ENCODE measurements at places on chromosomes 13 and 19.

DNA sequence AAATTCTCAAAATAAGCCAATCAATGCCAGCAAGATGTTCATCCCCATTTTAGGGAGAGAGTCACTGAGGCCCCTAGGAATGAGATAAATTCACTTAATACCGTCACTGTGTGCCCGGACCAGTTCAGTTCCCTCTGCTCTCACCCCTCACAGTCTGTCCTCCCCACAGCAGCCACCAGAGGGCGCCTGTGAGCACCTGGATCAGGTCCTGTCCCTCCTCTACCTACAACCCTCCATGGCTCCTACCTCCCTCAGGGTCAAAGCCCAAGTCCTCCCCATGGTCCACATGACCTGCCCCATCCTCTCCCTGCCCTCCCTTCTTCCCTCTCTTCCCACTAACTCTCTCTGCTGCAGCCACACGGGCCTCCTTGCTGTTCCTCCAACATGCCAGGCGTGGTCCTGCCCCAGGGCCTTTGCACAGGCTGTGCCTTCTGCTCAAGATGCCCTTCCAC, 42.0 kb upstream of the NFIC start:
- H3K4me3 ChIP-seq = no peak overlapping the region
- H3K27me3 ChIP-seq = no peaks in the 10 kb centered on the region
- no peaks in the 10 kb centered on the region for H3K4me1 ChIP-seq
- H3K36me3 ChIP-seq = no peaks in the 10 kb centered on the region
- no peak overlapping the region for H3K27ac ChIP-seq
- no peak for DNase-seq

GRCh38 chr19:19492026-19492610, 23.2 kb downstream of the TSSK6 start:
- H3K36me3 ChIP-seq = peaks cover 38% of the 10 kb centered on the region
- no peaks in the 10 kb centered on the region for H3K27me3 ChIP-seq
- H3K4me3 ChIP-seq = no peak overlapping the region
- H3K27ac ChIP-seq = no peak overlapping the region
- H3K4me1 ChIP-seq = no peaks in the 10 kb centered on the region

DNA sequence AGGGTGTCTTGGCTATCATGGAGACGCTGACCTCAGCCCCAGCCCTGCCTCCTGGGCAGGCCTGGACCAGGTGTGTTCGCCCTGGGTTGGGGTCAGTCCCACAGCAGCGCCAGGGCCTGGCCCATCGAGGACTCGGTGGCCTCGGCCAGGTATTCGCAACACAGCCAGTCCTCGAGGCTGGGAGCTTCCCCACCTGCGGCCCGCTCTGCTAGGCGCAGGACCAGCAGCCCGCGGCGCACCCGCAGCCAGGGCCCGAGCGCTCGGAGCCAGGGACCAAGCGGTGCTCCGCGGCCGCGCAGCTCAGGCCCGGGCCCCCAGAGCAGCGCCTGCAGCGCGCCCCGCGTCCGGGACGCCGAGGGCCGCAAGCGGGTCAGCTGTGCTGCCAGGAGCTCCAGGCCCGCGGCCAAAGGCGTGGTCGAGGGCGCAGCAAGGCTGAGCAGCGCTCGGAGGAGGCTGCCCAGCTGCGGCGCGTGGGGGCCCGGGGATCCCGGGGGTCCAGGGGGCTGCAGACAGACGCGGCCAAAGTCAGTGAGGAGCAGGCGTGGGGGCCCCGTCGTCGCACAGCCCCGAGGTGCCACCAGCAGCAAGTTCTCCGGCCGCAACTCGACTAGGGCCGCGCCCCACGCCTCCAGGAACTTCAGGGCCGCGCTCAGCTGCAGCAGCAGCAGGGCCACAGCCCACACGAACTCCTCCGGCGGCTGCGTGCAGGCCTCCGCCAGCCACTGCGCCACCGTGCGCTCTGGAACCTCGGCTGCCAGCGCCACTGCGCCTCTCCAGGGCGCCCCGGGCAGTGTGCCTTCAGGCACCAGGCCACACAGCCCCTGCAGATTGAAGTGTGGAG, 6.2 kb downstream of the PEAK3 start:
- DNase-seq = no peak
- no peaks in the 10 kb centered on the region for H3K4me1 ChIP-seq
- no peak overlapping the region for H3K4me3 ChIP-seq
- H3K27ac ChIP-seq = peak overlapping the region; percentile 32
- no peaks in the 10 kb centered on the region for H3K27me3 ChIP-seq

GRCh38 chr19:3129112-3129511, 6.7 kb upstream of the GNA15 start:
- H3K36me3 ChIP-seq = no peaks in the 10 kb centered on the region
- H3K4me3 ChIP-seq = no peak overlapping the region
- no peak for DNase-seq
- H3K4me1 ChIP-seq = no peaks in the 10 kb centered on the region

- no peaks in the 10 kb centered on the region for H3K4me1 ChIP-seq
- no peak for DNase-seq
- peak overlapping the region; percentile 76 for H3K27ac ChIP-seq
- H3K27me3 ChIP-seq = no peaks in the 10 kb centered on the region
These were observed 89.9 kb downstream of the FGF14 start for GRCh38 chr13:102311901-102312300.

DNA sequence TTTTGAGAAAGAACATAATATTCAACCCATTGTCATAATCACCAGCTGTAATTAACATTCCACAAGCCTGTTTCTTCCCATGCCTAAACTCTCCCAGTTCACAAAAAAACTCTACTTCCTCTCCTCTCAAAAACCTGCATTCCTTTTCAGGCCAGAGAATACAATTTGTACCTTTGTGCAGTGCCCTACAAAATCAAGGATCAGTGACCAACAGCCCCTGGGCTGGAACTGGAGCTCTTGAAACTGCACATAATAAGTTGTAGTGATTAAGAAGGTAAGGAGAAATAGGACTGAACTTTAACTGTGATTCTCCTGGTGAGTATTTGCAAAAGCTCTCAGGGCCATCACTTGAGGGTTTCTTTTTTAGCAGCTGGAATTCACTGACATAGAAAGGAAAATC, 472.7 kb downstream of the RFC3 start:
- no peaks in the 10 kb centered on the region for H3K36me3 ChIP-seq
- no peak overlapping the region for H3K27ac ChIP-seq
- H3K4me3 ChIP-seq = no peak overlapping the region
- no peaks in the 10 kb centered on the region for H3K4me1 ChIP-seq
- no peak for DNase-seq

- no peak overlapping the region for H3K4me3 ChIP-seq
- H3K36me3 ChIP-seq = no peaks in the 10 kb centered on the region
- no peak for DNase-seq
- no peak overlapping the region for H3K27ac ChIP-seq
- H3K27me3 ChIP-seq = no peaks in the 10 kb centered on the region
These were observed 10.2 kb upstream of the TMEM160 start for GRCh38 chr19:47058621-47059022.

DNA sequence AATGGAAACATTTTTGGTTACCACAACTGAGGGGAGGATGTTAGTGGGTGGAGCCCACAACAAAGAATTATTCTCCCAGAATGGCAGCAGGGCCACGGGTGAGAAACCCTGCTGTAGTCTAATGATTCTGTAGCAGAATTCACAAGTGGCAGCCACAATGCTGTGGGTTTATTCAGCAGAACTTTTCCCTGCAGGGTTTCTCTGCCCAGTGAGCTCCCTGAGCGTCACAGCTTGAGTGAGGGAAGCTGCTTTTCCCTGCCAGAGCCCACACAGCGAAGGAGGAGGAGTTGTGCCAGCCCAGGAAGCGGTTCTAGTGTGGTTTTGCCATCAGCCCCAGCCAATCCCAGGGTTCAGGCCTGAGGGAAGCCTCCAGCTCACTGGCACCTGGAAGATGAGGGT, 4.4 kb downstream of the ATP12A start:
- H3K27ac ChIP-seq = no peak overlapping the region
- no peak overlapping the region for H3K4me3 ChIP-seq
- no peaks in the 10 kb centered on the region for H3K36me3 ChIP-seq
- DNase-seq = no peak
- H3K27me3 ChIP-seq = peaks cover 3% of the 10 kb centered on the region
- peaks cover 17% of the 10 kb centered on the region for H3K4me1 ChIP-seq

DNA sequence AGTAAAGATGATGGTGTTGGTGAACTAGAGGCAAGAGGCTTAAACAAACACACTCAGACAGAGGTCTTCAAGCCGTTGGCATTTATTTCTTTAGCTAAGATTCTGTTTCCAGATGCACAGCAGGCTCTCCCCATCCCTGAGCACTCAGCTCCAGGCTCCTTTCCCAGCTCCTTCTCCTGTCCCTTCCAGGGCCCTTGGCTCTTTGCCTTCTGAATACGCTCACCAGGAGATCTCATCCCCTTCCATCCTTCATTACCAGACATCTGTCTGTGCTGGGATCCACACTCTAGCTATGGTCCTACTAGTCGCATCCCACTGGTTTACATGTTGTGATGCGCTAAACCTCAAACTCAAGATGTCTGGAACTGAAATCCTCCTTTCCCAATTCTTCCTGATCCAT, 25.3 kb upstream of the DOCK9 start:
- no peaks in the 10 kb centered on the region for H3K4me1 ChIP-seq
- no peak overlapping the region for H3K4me3 ChIP-seq
- H3K27ac ChIP-seq = no peak overlapping the region
- H3K36me3 ChIP-seq = no peaks in the 10 kb centered on the region

DNA sequence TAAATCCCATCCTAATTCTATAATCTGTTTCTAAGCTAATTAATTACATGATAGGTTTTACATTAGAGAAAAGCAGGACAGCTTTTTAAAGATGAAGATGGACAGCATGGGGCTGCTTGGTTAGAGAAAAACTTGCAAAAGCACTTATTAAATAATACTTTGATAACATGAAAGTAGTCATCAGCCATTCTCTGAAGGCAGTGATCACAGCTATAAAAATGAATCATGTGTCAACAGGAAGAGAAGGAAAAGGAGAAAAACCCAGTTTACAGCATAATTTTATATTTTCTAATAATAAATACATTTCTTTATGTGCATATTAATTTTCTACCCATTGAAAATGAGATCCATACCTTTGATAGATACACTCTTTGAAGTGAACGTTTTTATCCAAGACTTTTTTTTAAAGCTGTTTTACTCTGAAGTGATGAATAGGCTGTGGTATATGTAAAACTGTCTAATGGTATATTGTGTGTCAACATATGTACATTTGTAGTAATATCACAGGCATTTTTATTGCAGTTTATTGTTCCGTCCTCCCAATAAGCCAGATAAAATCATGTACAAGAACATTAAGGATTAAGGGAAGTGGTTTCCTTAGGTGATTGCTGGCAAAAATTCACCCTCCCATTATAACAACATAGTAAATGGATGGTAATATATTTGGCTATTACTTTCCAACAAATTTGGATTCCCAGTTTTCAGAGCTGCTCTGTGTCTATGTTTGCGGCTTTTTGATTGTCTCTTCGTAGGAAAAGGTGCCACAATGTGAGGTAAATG, 1.3 kb upstream of the KLF5 start:
- H3K27me3 ChIP-seq = no peaks in the 10 kb centered on the region
- H3K4me3 ChIP-seq = no peak overlapping the region
- no peak overlapping the region for H3K27ac ChIP-seq
- H3K36me3 ChIP-seq = no peaks in the 10 kb centered on the region
- peaks cover 20% of the 10 kb centered on the region for H3K4me1 ChIP-seq

GRCh38 chr19:30305346-30306060, 66.7 kb upstream of the ZNF536 start:
- H3K27me3 ChIP-seq = no peaks in the 10 kb centered on the region
- no peak overlapping the region for H3K4me3 ChIP-seq
- H3K4me1 ChIP-seq = no peaks in the 10 kb centered on the region
- H3K36me3 ChIP-seq = no peaks in the 10 kb centered on the region
- H3K27ac ChIP-seq = no peak overlapping the region

- H3K27ac ChIP-seq = no peak overlapping the region
- H3K4me3 ChIP-seq = no peak overlapping the region
- H3K4me1 ChIP-seq = no peaks in the 10 kb centered on the region
- H3K27me3 ChIP-seq = no peaks in the 10 kb centered on the region
These were observed 109.8 kb upstream of the FREM2 start for GRCh38 chr13:38577048-38577447.

DNA sequence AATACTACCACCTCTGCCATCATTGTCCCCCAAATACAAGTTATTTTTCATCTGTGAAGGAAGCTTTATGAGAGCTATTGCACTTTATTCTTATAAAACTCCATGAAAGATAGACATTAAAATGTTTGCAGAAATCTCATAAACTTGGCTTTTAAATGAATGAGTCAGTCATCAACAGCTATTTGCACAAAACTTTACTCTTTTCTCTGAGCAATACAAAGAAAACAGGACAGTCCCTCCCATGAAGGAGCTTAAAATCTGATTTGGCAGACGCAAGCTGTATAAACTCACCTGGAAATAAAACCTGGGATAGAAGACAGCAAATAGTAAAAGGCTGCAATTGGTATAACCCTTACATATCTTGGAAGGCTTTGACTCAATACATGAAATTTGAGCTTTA, 16.6 kb upstream of the RCBTB1 start:
- H3K36me3 ChIP-seq = no peaks in the 10 kb centered on the region
- H3K27me3 ChIP-seq = no peaks in the 10 kb centered on the region
- H3K27ac ChIP-seq = no peak overlapping the region
- H3K4me1 ChIP-seq = no peaks in the 10 kb centered on the region
- no peak overlapping the region for H3K4me3 ChIP-seq

DNA sequence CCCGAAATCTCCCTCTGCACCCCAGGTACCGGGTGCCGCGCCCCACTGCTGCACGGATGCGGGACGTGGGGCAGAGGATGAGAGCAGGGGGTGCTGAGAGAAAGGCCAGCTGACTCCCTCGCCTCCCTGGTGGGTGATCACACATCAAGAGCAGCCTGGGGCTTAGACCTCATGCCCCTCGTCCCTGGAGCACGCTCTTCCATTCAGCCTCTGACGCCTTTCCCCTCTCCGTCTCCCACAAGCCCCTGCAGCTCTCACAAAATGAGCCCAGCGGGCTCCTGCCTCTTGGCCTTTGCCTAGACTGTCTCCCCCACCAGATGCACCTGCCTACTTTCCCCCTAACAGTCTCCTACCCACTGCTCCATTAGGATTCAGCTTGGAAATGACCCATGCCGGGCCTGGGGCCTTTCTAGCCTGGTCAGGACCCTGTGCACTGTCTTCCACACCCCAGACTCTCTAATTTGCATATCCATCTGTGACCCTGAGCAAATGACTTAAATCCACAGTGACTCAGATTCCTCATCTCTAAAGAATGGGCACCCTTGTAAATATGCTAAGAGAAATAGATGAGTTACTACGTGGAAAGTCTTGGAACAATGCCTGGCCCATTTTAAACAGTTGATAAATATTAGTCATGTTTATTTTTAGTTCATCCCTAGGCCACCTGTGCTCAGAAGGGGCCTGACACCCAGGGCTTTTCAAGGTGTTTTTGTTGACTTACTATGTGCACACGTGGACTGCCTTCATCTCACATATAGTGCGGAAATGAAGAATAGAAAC, 582 bp upstream of the PTPRH start:
- no peaks in the 10 kb centered on the region for H3K4me1 ChIP-seq
- no peaks in the 10 kb centered on the region for H3K36me3 ChIP-seq
- no peak for DNase-seq
- H3K27ac ChIP-seq = peak overlapping the region; percentile 35
- no peak overlapping the region for H3K4me3 ChIP-seq

GRCh38 chr19:5955636-5955935, 22.4 kb downstream of the RANBP3 start:
- no peaks in the 10 kb centered on the region for H3K36me3 ChIP-seq
- no peaks in the 10 kb centered on the region for H3K27me3 ChIP-seq
- H3K27ac ChIP-seq = peak overlapping the region; percentile 86
